ENCODE measurements at places on chromosomes 3 and 15. TPM values are rescaled to one million over a fixed set of nuclear protein-coding genes. Genes with fewer than 3 reads are reported as not detected.

Gene MORC1
- not detected for total RNA-seq

Gene ARPP21
- not detected for total RNA-seq

Gene STRC
- not detected for total RNA-seq

Gene CTXN2
- total RNA-seq = not detected

Gene SENP8
- total RNA-seq = 2.5 TPM

Gene THAP10
- total RNA-seq = 3.0 TPM

Gene ZNF660
- 0.88 TPM for total RNA-seq

Gene SLC22A13
- total RNA-seq = not detected

Gene TMEM40
- total RNA-seq = not detected

Gene AGBL1
- total RNA-seq = not detected

Gene DCP1A
- total RNA-seq = 18.4 TPM

Gene USP50
- total RNA-seq = not detected

Gene RLBP1
- total RNA-seq = not detected

Gene GPR156
- total RNA-seq = 0.76 TPM

Measured in glomerular endothelial cell (primary cell).